ENCODE measurements at places on chromosomes 6 and 20. TPM values are rescaled to one million over a fixed set of nuclear protein-coding genes. Genes with fewer than 3 reads are reported as not detected.

DNA sequence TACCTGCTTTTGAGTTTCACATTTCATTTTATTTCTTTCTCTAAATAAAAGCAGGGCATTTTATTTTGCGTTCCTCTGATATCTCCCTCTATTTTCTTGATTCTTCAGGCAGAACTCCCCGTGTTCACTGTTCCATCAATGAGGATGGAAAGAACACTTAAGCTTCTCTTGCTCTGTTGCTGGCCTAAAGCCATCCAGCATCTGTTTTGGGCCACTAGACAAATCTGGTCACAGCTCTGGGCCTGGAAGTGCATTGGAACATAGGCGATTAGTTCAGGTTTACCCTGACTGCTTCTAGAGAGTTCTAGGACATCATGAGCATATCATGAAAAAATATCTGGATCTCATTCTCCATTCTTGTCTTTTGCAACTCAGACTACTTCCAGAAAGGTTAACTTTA, 611.2 kb downstream of the UTRN start:
- no peak for DNase-seq

- peak; percentile 71 for DNase-seq
Measured at GRCh38 chr6:158818581-158819212, 471 bp downstream of the EZR start.

Gene BPIFA1
- not detected for total RNA-seq

Gene NOP56
- total RNA-seq, result 228 TPM

- no peak for DNase-seq
Measured at GRCh38 chr20:1119128-1119505, 715 bp downstream of the PSMF1 start.

Gene DEFB115
- total RNA-seq, result not detected

- no peak for DNase-seq
Measured at GRCh38 chr20:4083098-4083865, 67.9 kb upstream of the RNF24 start.

Gene PROKR2
- not detected for total RNA-seq

- DNase-seq, result peak; percentile 21
Measured at GRCh38 chr6:41288030-41288753, 1.7 kb upstream of the TREM1 start.

GRCh38 chr6:131250122-131250521, 114.9 kb downstream of the AKAP7 start:
- no peak for DNase-seq

- peak; percentile 97 for DNase-seq
Measured at GRCh38 chr20:53926428-53927028, 143.9 kb downstream of the BCAS1 start.

GRCh38 chr20:63554361-63555278, 661 bp downstream of the FNDC11 start:
- no peak for DNase-seq

GRCh38 chr6:170067923-170068360, 222.9 kb downstream of the DLL1 start:
- DNase-seq, result no peak

GRCh38 chr20:2140561-2140960, 38.9 kb downstream of the STK35 start:
- no peak for DNase-seq

DNA sequence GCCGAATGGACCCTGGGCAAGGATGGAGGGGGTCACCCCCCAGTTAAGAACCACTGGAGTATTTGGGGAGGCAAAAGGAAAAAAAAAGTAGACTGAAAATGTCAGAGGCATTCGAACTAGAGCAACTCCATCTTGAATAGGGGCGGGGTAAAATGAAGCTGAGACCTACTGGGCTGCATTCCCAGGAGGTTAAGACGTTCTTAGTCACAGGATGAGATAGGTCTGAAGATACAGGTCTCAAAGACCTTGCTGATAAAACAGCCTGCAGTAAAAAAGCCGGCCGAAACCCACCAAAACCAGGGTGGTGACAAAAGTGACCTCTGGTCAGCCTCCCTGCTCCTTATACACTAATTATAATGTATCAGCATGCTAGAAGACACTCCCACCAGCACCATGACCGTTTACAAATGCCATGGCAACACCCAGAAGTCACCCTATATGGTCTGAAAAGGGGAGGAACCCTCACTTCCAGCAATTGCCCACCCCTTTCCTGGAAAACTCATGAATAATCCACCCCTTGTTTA, 70.4 kb upstream of the KCNG1 start:
- DNase-seq, result no peak

- DNase-seq, result no peak
Measured at GRCh38 chr20:54368570-54368969, 106.8 kb upstream of the DOK5 start.

DNA sequence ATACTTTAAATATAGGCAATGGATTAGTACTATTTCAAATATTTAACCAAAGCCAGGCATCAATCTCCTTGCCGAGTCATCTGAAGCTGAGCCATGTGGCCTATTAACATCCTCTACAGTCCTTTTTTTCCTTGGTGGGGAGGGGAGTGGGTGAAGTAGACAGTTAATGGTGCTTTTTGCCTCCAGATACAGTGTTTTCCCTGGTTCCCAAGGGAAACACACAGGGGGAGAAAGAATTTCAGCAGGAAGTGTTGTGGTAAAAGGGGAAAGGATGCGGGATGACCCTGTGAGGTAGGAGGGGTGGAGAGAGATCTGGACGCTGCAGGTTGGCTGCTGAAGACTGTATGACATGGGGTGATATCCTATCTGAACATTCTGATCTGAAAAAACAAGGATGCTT, 9.6 kb downstream of the CLDN20 start:
- DNase-seq, result peak; percentile 10

GRCh38 chr6:116290799-116291198, 11.1 kb upstream of the TSPYL1 start:
- no peak for DNase-seq

DNA sequence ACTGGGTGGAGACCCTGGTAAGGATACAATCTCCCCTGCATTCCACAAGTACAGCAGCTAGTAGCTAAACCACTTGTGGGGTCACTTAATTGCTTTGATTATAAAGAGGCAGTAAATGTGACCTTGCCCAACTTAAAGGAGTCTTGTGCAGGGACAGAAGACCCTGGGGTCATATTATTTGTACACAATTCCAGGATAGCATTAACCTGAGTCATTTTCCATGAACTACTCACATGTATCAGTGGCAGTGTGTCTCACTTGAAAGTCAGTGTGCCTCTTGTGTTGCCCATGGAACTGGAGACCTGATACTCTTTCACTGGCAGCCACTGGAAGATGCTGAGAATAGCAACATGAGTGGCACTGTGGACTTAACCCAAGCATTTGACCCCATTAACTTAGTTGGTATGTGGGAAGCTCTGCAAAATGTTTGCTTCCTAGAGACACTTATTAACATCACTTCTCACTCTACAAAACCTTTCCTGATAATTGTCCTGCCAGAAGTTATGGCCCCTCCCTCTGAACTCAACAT, 28.9 kb downstream of the CLIC5 start:
- DNase-seq, result no peak

Gene EYA4
- not detected for total RNA-seq

Gene TCF15
- total RNA-seq, result not detected

DNA sequence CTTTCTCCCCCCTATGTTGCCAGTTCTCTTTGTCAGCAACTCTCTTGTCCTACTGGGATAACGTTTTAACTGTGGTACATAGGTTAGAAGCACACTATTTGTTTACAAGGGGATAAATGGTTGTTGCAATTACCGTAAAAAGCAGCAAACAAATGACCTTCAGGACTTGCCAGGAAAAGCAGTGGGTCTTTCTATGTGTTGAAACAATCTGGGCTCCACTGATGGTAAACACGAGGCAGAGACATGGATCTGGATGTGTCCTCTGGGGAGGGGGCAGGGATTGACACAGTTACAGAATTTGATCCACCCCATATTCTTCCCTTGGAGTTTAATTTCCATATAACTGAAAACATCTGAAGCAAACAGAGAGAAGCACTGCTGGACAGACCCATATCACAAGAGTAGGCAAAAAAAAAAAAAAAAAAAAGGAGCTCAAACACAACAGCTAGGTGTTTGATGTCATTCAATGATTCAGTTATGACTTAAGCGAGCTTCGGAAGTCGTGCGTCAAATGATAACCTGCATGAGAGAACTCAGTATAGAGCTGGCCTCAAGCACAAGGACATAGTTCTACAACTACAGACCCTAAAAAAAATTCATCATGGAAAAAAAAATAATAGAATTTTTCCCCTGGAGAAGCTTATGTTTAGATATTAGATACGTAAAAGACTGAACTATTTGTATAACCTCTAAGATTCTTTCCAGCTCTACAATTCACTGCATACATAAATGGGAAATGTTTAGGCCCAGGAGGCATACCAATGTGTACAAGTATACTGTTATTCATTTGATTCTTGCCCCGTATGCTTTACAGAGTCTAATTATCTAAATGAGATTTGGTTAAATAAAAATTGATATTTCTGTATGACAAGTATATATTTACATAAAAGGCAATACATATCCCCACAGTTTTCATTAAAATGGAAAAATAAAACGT, 127.7 kb downstream of the ALDH8A1 start:
- DNase-seq, result no peak

GRCh38 chr6:111478749-111479148, 4.3 kb downstream of the REV3L start:
- peak; percentile 73 for DNase-seq

Gene TAAR9
- total RNA-seq, result not detected

- DNase-seq, result no peak
Measured at GRCh38 chr6:72984981-72985665, 240.2 kb downstream of the KHDC1L start.

GRCh38 chr20:12049125-12049524, 131.4 kb downstream of the BTBD3 start:
- DNase-seq, result no peak

DNA sequence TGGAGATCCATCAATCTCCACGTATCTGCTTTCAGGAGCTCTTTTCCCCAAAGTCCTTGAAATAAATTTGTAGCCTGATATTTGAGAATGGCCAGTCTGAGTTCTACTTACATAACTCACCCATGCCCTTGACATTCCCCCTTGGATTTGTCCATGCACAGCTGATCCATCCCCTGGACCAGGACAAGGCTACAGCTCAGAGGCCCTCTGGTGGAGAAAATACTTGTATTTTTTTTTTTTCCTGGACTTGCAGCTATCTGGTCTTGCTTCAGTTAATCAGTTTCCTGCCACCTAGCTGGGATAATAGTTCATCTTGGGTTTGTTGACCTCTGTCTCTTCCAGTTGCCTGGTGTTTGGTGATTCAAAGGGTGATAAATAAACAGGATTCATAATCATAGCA, 467.6 kb downstream of the DHX35 start:
- DNase-seq, result peak; percentile 8

DNA sequence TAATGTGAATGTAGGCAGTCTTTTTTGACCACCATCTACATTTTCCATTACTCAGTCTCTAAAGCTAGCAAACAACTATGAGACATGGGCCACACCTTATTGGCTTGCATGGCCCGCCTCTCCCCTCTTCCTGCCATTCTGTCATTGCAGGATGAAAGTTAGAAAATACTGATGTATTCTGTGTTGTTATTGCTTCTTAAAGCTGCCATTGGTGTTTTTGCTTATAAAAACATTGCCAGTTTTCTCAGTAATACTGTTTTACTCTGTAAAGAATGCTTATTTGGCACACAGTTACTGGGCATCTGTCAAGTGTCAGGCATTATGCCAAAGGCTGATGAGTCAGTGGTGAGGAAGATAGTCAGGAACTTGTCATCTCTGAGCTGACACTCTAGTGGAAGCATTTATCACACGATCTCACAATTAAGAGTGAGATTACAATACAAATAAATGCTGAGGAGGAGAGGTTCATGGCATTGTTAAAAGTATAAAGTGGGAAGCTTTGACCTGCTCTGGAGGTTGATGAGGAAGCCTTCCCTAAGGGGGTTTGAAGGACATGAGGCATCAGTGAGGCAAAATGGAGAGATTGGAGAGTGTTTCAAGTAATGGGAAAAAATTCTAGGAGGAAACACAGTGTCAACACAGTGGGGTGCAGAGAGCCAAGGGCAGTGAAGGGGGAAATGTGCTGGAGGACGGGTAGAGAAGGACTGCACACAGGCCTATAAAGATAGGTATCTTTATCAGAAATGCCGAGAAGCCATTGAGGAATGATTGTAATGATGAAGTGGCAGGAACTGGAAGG, 14.7 kb downstream of the KLHL32 start:
- DNase-seq, result peak; percentile 89

Gene RBBP8NL
- not detected for total RNA-seq

GRCh38 chr6:43386492-43386891, 17.0 kb upstream of the ZNF318 start:
- DNase-seq, result peak; percentile 29

Gene MYLK4
- 0.93 TPM for total RNA-seq

DNA sequence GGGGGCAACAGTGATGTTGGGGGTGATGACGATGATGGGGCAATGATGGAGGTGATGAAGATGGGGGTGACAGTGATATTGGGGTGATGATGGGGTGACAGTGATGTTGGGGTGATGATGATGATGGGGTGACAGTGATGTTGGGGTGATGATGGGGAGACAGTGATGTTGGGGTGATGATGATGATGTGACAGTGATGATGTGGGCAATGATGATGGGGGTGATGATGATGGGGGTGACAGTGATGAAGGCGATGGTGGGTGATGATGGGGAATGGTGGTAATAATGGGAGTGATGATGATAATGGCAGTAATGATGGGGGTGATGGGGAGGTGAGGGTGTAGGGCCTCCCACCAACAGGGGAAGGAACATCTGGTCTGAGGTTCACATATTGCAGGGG, 150.6 kb downstream of the ERMARD start:
- no peak for DNase-seq

Gene LHFPL5
- not detected for total RNA-seq

DNA sequence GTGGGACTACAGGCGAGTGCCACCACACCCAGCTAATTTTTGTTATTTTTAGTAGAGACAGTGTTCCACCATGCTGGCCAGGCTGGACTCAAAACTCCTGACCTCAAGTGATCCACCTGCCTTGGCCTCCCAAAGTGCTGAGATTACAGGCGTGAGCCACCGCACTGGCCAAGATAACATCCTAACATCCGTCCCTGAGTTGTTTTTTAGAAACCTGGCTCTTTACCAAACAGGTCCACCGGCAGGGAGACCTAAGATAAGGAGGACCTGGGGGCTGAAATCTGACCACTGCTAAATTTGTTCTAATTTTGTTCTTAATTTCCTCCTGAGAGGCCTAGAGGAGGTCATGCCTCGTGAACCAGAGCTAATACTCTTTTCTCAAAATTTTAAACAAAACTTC, 20.5 kb downstream of the CTCFL start:
- no peak for DNase-seq

DNA sequence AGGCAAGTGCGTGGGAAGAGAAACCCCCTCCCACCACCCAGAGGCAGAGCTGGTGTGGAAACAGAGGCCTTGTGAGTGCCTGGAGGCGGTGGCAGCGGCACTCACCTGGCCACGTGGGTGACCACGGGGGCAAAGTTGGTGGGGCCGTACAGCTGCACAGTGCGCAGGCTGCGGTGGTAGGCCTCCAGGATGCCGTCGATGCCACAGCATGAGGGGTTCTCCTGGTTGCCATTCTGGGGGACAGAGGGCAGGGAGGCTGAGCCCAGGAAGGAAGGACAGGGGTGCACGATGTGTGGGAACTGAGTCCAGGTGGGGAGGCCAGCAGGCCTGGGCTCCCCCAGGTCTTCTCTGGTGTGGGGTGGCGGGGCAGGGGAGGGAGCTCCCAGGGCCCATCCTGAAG, 47.7 kb downstream of the RAB44 start:
- no peak for DNase-seq

Measured in MCF 10A (cell line).